Stimulated activated CD4-positive, alpha-beta T cell treated with anti-CD3 and anti-CD28 coated beads, Interleukin-1b, Interleukin-23, amount 100 ng/mL, for 1 hour (primary cell): ENCODE measurements at places on chromosomes 16 and 17.

- DNase-seq, result no peak
Measured at GRCh38 chr16:68902003-68902968, 59.0 kb downstream of the TANGO6 start.

- DNase-seq, result no peak
Measured at GRCh38 chr17:80952291-80952690, 39.4 kb upstream of the CHMP6 start.

DNA sequence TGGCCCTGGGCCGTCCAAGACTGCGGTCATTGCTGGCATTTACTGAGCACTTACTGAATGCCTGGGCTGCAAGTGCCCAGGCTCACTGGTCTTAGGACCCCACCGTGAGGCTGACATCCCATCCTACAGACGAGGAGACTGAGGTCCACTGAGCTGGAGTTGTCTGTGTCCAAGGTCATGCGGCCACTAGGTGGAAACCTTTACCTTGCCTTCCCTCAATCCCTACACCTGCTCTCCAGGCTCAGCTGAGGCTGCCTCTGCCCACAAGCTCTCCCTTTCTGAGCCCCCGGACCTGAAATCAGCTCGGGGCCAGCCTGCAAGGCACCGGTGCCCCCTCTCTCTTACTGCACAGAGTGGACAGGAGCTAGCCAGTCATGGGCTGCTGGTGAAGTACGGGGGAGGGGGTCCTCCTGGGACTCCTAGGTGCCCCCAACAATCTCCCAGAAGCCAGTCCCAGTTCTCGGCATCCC lies 1.5 kb downstream of the CASKIN1 start:
- DNase-seq, result no peak

DNA sequence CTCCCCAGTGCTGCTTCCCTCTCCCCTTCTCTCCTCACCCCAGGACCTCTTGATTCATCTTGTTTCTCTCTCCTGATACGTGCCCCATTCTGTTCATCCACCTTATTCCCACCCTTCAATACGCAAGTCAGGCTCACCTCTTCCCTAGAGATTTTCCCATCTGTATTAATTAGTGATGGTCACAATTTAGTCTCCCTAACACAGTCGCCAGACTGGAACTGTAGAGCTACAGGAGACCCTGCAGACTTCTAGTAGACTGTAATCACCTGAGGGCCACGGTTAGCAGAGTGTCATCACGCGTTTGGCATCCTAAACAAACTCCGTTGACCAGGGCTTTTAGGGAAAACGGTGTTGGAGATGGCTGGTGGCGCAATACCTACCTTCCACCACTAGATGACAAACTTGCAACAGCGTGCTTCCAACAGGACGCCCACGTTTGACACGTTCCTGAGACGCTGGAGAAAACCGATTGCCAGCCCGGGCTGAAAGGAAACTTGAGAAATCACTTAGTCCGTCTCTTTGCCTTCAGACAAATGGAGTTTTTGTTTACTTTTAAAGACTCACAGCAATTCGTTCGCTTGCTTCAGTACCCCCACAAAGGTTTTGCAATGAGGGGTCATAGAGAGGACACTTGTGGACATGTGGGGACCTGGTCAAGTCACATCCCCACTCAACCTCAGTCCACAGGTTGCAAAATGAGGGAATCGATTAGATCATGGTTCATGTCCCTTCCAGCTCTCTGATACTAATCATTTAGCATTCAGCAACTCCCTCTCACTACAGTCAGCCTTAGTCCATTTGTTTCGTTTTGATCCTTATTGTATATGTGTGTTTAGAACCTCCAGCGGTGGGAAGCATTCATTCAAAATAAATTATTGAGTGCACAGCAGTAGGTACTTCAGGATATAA lies 20.6 kb downstream of the MYL4 start:
- peak; percentile 31 for DNase-seq

DNA sequence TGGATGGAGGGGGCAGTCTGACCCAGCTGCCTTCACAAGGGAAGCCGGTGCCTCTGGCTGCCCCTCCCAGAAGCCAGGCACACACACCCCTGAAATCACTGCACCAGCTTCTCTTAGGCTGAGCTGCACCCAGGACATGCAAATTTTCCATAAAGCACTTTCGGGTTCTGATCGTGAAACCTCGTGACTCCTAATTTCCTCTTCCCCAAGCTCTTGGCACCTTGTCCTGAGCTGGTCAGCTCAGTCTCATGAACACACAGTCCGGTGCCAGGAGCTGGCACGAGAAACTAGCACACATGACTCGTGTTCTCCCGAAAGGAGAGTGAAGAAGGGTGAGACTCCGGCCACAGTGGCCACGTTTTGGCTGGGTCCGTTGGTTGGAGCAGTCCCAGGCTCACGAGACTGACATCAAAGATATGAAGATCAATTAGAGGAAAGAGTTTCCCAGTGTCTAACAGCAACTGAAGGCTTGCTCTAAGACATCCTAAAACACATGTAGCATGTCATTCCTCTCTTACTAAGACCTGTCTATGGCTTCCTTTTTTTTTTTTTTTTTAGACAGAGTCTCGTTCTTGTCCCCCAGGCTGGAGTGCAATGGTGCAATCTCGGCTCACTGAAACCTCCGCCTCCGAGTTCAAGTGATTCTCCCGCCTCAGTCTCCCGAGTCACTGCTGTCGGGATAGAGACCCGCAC lies 9.2 kb upstream of the ABR start:
- no peak for DNase-seq

DNA sequence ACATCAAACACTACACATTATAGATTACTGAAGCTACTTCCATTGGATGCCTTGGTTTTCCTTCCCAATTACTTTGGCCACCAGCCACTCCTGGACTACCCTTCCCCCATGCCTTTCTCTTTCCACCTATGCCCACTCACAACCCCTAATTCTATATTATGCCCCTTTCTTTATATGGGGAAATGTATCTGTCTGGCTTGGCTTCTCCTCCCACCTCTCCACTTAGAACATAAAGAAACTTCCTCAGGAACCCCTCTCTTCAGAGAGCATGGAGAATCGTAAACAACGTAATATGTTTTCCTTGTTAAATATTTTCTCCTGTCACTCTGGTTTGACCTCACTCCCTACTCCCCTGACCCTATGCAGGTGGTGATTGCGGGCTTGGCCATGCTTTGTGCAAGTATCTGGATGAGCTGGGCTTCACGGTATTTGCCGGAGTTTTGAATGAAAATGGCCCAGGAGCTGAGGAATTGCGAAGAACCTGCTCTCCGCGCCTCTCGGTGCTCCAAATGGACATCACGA lies 32.8 kb downstream of the HSD17B2 start:
- no peak for DNase-seq

GRCh38 chr17:77769762-77770161 lies 188.7 kb upstream of the TNRC6C start:
- no peak for DNase-seq

DNA sequence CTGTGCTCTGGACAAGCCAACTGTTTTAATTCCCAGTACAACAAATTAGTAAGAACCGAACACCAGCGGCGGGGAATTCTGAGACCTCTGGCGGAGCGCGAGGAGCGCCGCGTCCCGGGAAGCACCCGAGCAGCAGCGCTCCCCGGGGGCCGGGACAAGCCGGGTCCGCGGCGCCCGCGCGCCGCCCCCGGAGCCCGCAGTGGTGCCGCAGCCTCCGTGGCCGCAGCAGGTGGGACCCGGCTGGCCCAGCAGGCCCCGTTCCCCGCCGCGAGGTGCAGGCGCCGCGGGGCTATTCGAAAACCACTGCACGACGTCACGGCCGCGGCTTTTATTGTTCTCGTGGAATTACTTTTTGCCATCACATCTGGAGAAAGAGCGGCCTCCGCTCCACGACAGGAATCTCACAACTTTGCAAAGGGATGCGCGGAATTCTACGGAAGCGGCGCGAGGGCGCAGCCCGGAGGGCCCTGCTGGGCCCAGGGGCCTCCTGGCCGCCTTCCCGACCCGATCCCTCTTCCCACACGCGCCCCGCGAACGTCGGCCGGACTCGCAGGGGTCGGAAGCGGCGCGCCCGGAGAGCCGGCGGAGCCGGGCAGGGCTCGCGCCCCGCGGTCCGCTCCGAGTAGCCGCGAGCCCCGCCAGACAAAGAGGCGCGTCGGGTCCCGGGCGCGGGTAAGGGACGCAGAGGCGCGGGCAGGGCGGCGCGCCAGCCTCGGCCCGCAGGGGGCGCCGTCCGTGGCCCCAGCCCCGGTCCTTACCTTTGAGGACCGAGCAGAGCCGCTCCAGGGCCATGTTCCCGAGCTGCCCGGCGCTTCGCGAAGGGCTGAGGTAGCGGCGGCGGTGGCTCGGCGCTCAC lies 696 bp downstream of the NETO2 start:
- peak; percentile 15 for DNase-seq

DNA sequence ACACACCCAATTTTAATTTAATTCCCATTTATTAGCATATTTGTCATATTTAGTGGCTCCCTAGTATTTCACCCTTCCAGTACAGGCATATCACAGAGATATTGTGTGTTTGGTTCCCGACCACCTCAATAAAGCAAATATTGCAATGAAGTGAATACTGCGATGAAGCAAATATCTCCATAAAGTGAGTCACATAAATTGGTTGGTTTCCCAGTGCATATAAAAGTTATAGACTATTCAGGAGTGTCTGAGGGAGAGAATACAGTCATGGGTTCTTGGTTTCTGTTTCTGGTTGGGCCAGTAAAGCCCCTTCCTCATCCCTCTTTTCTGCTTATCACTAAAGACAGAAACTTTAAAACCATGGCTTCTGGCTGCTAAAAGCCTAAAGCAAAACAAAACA lies 295.4 kb upstream of the AXIN2 start:
- DNase-seq, result no peak

DNA sequence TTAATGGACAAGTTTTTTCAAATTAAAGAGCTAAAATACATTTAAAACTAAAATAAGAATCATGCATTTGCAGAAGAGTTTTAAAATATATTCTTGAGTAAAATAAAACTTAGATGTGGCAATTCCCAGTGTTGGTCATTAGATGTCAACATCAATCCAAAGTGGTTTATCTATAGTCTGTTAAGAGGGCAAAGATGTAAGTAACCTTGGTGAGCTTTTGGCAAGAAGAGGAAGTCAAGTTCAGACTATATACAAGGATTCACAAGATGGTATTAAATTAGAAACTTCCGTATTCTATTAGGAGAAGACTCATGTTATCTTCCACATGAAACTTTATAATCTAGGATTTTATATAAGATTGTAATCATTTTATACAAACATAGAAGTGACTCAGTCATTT lies 73.1 kb downstream of the CEP95 start:
- DNase-seq, result no peak

GRCh38 chr17:17606416-17607000 lies 15.0 kb upstream of the PEMT start:
- no peak for DNase-seq

DNA sequence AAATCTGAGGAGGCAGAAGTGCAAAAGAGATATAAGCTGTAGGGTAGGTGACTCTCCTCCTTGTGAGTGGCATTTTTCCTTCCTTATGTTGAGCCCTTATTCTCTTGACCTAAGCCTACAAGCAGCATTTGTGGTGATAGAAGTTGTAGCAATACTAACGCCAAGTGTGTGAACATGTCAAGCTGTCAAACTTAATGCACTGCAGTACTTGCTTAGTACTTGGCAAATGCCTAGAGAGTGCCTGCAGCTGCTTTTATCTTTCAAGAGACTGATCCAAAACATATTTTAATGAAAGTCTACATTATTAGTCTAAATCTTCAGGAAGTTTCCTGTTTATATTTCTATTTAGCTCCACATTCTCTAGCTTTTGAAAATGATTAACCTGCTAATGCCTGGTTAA lies 83.2 kb downstream of the CNTNAP4 start:
- DNase-seq, result no peak

- DNase-seq, result no peak
Measured at GRCh38 chr17:28069061-28069460, 26.6 kb downstream of the NLK start.

DNA sequence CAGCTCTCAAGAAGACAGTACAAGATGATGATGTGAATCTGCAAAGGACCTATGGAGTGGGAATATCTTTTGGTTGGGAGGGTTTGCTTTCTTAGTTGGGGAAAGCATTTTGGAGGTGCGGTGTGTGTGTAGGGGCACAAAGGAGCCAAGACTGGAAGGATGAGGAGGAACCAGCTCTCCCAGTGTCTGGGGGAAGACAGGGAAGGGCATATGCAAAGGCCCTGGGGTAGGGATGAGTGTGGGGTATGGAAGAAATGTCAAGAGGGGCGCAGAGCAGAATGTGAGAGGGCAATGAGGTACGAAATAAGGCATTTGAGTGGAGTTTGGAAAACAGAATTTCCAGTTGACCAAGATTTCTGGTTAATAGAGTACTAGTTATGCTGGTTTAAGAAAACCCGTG lies 187.4 kb downstream of the SNX29 start:
- DNase-seq, result no peak

DNA sequence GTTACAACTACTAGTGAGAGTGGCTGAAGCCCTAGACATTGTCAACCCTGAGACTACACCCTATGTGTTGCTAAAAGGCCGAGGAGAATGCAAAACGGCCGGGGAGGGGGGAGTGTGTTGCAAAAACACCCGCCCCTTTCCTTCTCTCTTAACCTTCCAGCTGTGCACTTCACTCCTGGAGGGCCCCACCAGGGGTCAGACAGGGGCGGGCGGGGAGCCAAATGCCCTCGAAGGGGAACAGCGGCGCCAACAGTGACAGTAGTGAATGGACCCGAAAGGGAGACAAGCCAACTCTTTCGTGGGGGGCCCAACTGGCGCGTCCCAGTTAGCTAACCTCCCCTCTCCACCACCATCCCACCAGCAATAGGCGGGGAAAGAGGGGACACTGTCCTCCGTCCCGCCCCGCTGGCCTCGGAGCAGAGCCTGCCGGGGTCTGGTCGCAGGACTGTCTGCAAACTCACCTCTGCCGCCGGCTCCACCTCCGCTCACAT lies 352 bp downstream of the MARF1 start:
- DNase-seq, result peak; percentile 40

DNA sequence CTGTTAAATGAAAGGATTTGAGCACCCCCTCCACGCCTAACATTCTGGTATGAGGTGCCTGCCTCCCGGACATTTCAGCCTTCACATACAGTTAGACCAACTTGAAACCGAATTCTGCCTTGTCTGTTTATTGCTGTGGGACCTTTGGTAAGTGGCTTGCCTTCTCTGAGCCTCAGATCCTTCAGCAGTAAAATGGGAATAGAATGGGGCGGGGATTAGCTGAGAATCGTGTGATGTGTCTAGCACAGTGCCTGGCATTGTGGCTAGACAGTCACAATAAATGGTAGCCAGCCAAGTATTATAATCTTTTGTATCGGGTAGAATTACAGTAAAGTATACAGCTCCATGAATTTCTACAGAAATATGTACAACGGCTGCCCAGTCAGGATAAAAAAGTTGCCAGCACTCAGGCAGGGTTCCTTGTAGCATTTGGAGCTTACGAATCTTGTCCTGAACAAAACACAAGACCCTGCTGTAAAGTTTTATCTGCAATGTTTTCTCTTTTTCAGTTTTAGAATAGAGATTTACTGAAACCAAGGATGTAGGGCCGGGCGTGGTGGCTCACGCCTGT lies 786 bp downstream of the TMC7 start:
- DNase-seq, result no peak

DNA sequence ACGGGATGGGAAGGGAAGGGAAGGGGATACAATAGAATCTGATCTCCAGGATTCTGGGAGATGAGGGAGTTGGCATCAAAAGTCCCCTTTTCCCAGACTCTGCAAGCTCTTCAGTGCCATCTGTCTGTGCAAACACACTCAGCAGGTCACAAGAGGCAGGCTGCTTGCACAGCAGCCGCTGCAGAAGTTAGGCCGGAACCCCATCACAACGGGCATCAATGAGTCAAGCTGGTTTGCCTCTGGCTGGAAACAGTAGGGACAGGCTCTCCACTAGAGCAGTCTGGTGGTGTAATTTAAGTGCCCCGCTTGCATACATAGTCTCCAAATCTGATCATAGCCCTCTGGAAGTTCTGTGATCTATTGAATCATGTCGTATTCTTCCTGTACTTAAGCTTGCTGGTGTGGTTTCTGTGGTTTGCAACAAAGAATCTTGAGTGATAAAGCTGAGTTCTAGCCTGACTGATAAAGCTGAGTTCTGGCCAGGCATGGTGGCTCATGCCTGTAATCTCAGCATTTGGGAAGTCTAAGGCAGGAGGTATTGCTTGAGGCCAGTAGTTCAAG lies 33.7 kb upstream of the KDM8 start:
- peak; percentile 60 for DNase-seq
